Activated CD4-positive, alpha-beta T cell treated with anti-CD3 and anti-CD28 coated beads, Interleukin-10, Interleukin-2, amounts not matched to agents 100 ng/mL and 50 ng/mL, durations not matched to agents 16 hours and 8 hours (primary cell): ENCODE measurements at places on chromosomes 11 and 22.

DNA sequence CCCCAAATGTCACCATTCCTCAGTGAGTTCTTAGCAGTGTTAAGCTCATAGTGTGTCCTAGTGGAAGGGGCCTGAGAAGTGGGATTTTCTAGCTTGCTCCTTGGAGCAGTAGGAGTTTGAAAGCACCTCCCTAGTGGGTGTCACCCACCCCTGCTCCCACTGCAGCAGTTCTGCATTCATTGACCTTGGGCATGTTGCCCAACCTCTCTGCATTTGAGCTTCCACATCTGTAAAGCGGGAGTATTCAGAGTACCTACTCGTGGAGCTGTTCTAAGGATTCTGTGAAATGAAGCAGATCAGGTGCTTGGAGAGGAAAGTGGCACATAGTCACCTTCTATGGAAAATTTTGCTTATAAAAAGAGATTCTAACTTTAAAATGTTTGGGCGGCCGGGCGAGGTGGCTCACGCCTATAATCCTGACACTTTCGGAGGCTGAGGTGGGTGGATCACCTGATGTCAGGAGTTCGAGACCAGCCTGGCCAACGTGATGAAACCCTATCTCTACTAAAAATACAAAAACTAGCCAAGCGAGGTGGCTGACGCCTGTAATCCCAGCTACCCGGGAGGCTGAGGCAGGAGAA lies 16.9 kb downstream of the LMO2 start:
- no peak for DNase-seq

DNA sequence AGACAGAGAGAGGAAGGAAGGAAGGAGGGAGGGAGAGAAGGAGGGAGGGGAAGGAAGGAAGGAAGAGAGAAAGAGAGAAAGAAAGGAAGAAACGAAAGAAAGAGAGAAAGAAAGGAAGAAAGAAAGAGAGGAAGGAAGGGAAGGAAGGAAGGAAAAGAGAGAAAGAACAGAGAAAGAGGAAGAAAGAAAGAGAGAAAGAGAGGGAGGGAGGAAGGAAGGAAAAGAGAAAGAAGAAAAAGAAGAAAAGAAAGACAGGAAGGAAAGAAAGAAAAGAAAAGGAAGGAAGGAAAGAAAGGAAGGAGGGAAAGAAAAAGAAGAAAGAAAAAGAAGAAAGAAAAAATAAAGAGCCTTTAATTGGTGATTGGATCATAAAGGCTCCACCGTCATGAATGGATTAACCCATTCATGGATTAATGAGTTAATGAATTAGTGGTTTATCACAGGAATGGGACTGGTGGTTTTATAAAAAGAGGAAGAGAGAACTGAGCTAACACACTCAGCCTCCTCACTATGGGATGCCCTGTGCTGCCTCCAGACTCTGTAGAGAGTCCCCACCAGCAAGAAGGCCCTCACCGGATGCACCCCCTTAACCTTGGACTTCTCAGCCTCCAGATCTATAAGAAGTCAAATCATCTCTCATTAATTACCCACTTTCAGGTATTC lies 9.0 kb upstream of the PLAAT2 start:
- no peak for DNase-seq

- no peak for DNase-seq
Measured at GRCh38 chr22:19238900-19239299, 52.6 kb downstream of the CLTCL1 start.

DNA sequence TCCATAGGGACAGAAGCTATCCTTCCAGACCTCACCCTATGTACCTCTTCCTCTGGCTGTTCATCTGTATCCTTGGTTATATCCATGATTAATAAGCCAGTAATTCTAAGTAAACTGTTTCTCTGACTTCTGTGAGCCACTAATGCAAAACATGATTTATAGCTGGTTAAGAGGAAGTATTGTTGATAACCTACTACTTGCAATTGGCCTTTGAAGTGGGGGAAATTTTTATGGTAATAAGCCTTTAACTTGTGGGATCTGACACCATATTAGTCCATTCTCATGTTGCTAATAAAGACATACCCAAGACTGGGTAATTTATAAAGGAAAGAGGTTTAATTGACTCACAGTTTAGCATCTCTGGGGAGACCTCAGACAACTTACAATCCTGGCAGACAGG lies 21.9 kb downstream of the CASP12 start:
- DNase-seq = no peak

GRCh38 chr22:36032611-36033010 lies 4.0 kb upstream of the RBFOX2 start:
- DNase-seq = no peak

DNA sequence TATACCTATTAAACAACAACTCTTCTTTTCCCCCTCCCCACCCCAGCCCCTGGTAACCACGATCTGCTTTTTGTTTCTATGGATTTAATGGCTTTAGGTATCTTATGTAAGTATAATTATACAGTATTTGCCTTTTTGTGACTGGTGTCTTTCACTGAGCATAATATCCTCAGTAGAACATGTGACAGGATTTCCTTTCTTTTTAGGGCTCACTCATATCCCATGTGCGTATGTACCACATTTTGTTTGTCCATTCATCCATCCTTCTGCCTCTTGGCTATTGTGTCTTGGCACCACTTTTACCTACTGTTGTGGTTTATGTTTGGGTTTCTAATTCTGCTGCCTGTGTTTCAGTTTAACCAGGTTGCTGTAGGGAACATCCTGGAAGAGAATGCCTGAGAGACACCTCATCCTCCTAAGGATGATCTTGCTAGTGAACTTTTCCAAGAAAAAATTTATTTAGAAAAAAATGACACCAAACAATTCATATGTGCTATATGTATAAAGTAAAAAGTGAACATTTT lies 77.6 kb upstream of the SESN3 start:
- DNase-seq = no peak

- no peak for DNase-seq
Measured at GRCh38 chr11:65558930-65559509, 861 bp upstream of the LTBP3 start.

DNA sequence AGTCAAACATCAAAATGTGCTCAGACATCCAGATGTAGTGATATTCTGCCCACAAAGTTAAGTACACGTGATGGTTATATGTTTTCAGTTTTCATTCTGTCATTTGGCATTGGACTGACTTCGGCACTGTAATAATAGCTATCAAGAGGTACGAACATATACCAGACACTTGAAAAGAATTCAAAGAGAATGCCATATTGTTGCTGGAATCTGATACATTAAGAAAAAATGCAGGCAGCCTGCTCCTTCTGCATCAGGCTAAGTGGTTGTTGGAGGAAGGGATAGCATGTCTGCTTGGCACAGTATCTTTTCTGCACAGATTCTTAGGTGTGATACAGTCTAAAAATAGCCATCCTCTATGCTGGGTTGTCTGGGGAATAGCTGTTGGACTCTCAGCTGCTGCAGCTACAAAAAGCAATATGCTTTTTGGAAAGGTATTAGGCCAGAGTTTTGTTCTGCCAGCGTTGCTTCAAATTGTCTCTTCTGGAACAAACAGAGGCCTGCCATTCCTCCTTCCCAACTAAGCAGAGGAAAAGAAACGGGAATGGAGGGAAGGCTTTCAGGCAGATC lies 892.6 kb downstream of the TBC1D22A start:
- no peak for DNase-seq

GRCh38 chr11:121328967-121329679 lies 36.6 kb downstream of the SC5D start:
- no peak for DNase-seq

DNA sequence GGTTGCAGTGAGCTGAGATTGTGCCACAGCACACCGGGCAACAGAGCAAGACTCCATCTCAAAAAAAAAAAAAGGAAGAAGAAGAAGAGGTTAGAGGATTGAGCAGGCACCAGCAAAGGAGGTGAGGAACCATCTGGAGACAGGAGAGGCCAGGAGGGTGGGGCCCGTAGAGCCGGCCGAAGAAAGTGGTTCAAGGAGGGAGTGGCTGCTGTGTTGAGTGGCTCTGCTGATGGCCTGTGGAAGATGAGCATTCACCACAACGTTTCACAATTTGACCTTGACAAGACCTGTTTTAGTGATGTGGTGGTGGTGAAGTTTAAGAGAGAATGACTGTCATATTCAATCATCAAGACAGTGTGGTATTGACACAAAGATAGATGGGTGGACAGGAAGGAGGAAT lies 6.8 kb upstream of the CTSD start:
- peak; percentile 33 for DNase-seq
